Activated CD4-positive, alpha-beta memory T cell treated with anti-CD3 and anti-CD28 coated beads, Interleukin-2, amount 10 ng/mL, durations not matched to agents 7 days and 5 days (primary cell): ENCODE measurements at places on chromosomes 5 and 9. TPM values are rescaled to one million over a fixed set of nuclear protein-coding genes. Genes with fewer than 3 reads are reported as not detected.

DNA sequence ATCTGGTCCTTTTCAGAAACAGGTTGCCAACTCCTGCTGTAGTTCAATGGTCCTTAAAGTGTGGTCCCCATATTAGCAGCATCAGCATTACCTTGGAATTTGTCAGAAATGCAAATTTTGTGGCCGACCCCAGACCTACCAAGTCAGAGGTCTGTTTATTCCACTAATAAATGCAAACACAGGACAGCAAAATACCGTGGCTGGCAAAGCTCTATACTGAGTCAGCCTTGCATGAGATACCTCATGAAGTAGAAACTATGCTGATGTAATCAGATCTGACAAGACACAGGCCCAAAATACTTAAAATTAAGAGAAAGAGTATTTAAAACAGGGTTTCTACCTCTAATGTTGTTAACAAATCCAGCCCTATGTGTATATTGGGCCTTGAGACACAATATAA is 3.0 kb downstream of the GOLM1 start:
- H3K36me3 ChIP-seq = no peaks in the 10 kb centered on the region
- H3K27me3 ChIP-seq = peaks cover 34% of the 10 kb centered on the region
- no peak for DNase-seq
- no peak overlapping the region for H3K27ac ChIP-seq
- H3K4me1 ChIP-seq = peaks cover 17% of the 10 kb centered on the region

GRCh38 chr5:141762790-141763368 is 80.8 kb upstream of the ARAP3 start:
- H3K27me3 ChIP-seq = peaks cover 35% of the 10 kb centered on the region
- no peak overlapping the region for H3K27ac ChIP-seq
- DNase-seq = no peak
- H3K4me1 ChIP-seq = peaks cover 2% of the 10 kb centered on the region

- H3K27me3 ChIP-seq = no peaks in the 10 kb centered on the region
- H3K36me3 ChIP-seq = no peaks in the 10 kb centered on the region
- no peak for DNase-seq
- no peak overlapping the region for H3K4me3 ChIP-seq
Measured at GRCh38 chr5:98482321-98483300, 290.9 kb upstream of the RGMB start.

GRCh38 chr9:36091026-36091953 is 45.2 kb upstream of the GLIPR2 start:
- H3K27me3 ChIP-seq = no peaks in the 10 kb centered on the region
- peaks cover 19% of the 10 kb centered on the region for H3K4me1 ChIP-seq
- H3K27ac ChIP-seq = peak overlapping the region; percentile 28
- DNase-seq = no peak

GRCh38 chr5:124043456-124043855 is 531.5 kb downstream of the CSNK1G3 start:
- DNase-seq = no peak
- no peak overlapping the region for H3K27ac ChIP-seq
- H3K36me3 ChIP-seq = no peaks in the 10 kb centered on the region
- no peaks in the 10 kb centered on the region for H3K27me3 ChIP-seq
- no peak overlapping the region for H3K4me3 ChIP-seq
- H3K4me1 ChIP-seq = no peaks in the 10 kb centered on the region

- no peak overlapping the region for H3K27ac ChIP-seq
- peaks cover 11% of the 10 kb centered on the region for H3K27me3 ChIP-seq
- H3K36me3 ChIP-seq = no peaks in the 10 kb centered on the region
- H3K4me1 ChIP-seq = no peaks in the 10 kb centered on the region
Measured at GRCh38 chr5:150577378-150578139, 62.9 kb upstream of the SYNPO start.

- H3K4me1 ChIP-seq = peaks cover 11% of the 10 kb centered on the region
- H3K36me3 ChIP-seq = no peaks in the 10 kb centered on the region
- peak overlapping the region; percentile 57 for H3K27ac ChIP-seq
- no peaks in the 10 kb centered on the region for H3K27me3 ChIP-seq
Measured at GRCh38 chr9:131310833-131311554, 21.5 kb downstream of the PLPP7 start.

GRCh38 chr9:88772575-88772974 is 218.7 kb upstream of the S1PR3 start:
- DNase-seq = no peak
- H3K4me1 ChIP-seq = no peaks in the 10 kb centered on the region
- H3K36me3 ChIP-seq = no peaks in the 10 kb centered on the region

The FLT4 gene
- 0.38 TPM for total RNA-seq

The TAF11L5 gene
- not detected for total RNA-seq

The CCL28 gene
- total RNA-seq = 16.8 TPM
